ENCODE measurements at places on chromosomes 2 and 18.

DNA sequence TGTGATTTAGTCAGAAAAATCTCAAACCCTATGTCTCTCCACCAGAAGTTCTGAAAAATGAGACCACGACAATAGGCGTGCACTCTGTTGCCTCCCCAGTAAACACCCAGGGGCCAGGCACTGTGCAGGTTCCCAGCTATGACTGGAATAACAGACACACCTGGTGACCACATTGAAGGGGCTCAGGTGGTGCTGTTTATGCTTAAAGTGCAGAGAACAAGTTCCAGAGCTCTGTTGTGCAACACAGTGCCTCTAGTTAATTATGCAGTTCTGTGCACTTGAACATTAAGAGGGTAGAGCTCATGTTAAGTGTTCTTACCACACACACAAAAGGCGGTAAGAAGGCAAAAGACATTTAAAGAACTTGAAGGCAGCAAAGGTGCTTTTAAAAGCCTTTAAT is 52.6 kb upstream of the AFF3 start:
- H3K27ac ChIP-seq, result no peak overlapping the region
- DNase-seq, result peak; percentile 66
- H3K36me3 ChIP-seq, result no peaks in the 10 kb centered on the region
- no peaks in the 10 kb centered on the region for H3K4me1 ChIP-seq
- no peak overlapping the region for H3K4me3 ChIP-seq

GRCh38 chr2:186328838-186329237 is 157.2 kb upstream of the ZC3H15 start:
- no peak overlapping the region for H3K27ac ChIP-seq
- H3K4me1 ChIP-seq, result no peaks in the 10 kb centered on the region
- H3K36me3 ChIP-seq, result no peaks in the 10 kb centered on the region
- H3K4me3 ChIP-seq, result no peak overlapping the region

- DNase-seq, result no peak
- H3K4me3 ChIP-seq, result no peak overlapping the region
- no peaks in the 10 kb centered on the region for H3K4me1 ChIP-seq
- no peaks in the 10 kb centered on the region for H3K27me3 ChIP-seq
- H3K27ac ChIP-seq, result no peak overlapping the region
These were observed 18.9 kb downstream of the ATG16L1 start for GRCh38 chr2:233270366-233270765.

DNA sequence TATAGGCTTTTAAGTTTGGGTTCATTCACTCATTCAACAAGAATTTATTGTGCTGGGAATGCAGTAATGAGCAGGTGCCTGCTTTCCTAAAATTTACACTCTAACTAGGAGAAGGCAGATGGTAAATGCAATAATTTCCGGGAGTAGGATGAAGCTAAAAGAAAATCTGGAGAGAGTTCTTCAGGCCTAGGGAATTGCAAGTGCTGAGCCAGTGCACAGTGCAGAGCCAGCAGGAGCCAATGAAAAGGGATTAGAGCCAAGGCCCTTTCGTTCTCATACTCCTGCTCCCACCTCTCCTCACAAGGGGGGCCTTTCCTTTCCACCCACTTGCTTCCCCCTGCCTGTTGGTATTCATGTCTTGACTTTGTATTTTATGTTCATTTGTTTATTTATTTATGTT is 55.1 kb downstream of the CFAP221 start:
- H3K4me3 ChIP-seq, result no peak overlapping the region
- no peaks in the 10 kb centered on the region for H3K4me1 ChIP-seq
- H3K27me3 ChIP-seq, result no peaks in the 10 kb centered on the region
- H3K27ac ChIP-seq, result no peak overlapping the region

DNA sequence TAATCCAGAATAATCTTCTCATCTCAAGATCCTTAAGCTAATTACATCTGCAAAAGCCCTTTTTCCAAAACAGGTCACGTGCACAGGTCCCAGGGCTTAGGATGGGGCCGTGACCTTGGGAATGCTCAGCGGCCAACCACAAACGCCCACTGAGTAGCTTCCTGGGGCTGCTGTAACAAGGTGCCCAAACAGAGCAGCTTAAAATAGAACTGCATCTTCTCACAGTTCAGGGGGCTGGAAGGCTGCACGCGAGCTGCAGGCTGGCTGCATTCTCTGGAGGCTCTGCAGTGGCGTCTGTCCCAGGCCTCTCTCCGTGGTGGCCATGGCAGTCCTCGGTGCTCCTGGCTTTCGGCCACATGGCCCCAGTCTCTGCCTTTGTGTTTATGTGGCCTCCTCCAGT is 31.9 kb downstream of the ADI1 start:
- no peak overlapping the region for H3K4me3 ChIP-seq
- no peak for DNase-seq
- no peaks in the 10 kb centered on the region for H3K4me1 ChIP-seq
- H3K27ac ChIP-seq, result no peak overlapping the region
- H3K27me3 ChIP-seq, result no peaks in the 10 kb centered on the region

- DNase-seq, result no peak
- H3K4me3 ChIP-seq, result no peak overlapping the region
These were observed 9.2 kb downstream of the SLC39A10 start for GRCh38 chr2:195666113-195666712.

DNA sequence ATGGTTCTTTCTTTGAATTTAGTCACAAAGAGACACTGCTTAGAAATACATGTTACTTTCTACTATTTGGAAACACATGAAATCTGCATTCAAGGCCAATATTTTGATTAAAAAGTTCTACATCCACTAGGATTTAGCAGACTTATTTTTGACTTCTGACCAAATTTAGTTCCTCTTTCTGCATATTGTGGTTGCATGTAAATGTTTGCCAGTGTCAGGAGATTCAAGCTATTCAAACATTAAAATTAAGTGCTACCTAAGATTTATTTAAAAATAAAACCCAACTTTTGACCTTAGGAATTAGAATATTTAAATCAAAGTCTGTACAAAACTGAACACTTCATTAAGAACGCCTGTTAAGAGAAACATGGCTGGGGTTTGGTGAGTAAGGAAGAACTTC is 891.1 kb downstream of the CPS1 start:
- H3K4me1 ChIP-seq, result no peaks in the 10 kb centered on the region
- H3K27me3 ChIP-seq, result no peaks in the 10 kb centered on the region
- H3K36me3 ChIP-seq, result no peaks in the 10 kb centered on the region

- H3K4me3 ChIP-seq, result no peak overlapping the region
- no peaks in the 10 kb centered on the region for H3K4me1 ChIP-seq
- no peaks in the 10 kb centered on the region for H3K36me3 ChIP-seq
- no peak for DNase-seq
- H3K27ac ChIP-seq, result no peak overlapping the region
- no peaks in the 10 kb centered on the region for H3K27me3 ChIP-seq
These were observed 203.5 kb upstream of the UBE2E3 start for GRCh38 chr2:180776921-180777320.

All from small intestine (tissue), 16 donors.